Gastrocnemius medialis (tissue), 4 donors: ENCODE measurements at places on chromosomes 2 and 18. TPM values are rescaled to one million over a fixed set of nuclear protein-coding genes. Genes with fewer than 3 reads are reported as not detected.

- no peaks in the 10 kb centered on the region for H3K27me3 ChIP-seq
- peaks cover 10% of the 10 kb centered on the region for H3K4me1 ChIP-seq
- H3K4me3 ChIP-seq = no peak overlapping the region
- peak; percentile 60 for DNase-seq
Observed at GRCh38 chr2:174003720-174004695, 38.8 kb upstream of the SP3 start.

DNA sequence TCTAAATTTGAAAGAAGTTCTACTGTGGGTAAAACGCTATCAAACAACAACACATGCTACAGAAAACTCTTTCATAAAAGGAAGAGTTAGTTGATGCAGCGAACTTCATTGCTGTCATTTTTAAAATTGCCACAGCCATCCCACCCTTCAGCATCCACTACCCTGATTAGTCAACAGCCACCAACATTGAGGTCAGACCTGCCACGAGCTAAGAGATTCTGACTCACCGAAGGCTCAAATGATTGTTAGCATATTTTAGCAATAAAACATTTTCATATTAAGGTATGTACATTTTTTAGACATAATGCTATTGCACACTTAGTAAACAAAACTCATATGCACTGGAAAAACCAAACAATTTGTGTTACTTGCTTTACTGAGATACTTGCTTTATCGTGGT lies 347.1 kb downstream of the CLIP4 start:
- no peak for DNase-seq
- no peaks in the 10 kb centered on the region for H3K4me1 ChIP-seq
- no peaks in the 10 kb centered on the region for H3K36me3 ChIP-seq
- no peak overlapping the region for H3K4me3 ChIP-seq

- DNase-seq = no peak
- no peak overlapping the region for H3K4me3 ChIP-seq
- H3K27ac ChIP-seq = no peak overlapping the region
- no peaks in the 10 kb centered on the region for H3K36me3 ChIP-seq
- no peaks in the 10 kb centered on the region for H3K27me3 ChIP-seq
- H3K4me1 ChIP-seq = no peaks in the 10 kb centered on the region
Observed at GRCh38 chr2:133315280-133315679, 253.0 kb downstream of the NCKAP5 start.

GRCh38 chr2:137942833-137943677 lies 21.2 kb upstream of the HNMT start:
- no peaks in the 10 kb centered on the region for H3K4me1 ChIP-seq
- DNase-seq = no peak
- no peak overlapping the region for H3K4me3 ChIP-seq
- H3K27ac ChIP-seq = no peak overlapping the region

DNA sequence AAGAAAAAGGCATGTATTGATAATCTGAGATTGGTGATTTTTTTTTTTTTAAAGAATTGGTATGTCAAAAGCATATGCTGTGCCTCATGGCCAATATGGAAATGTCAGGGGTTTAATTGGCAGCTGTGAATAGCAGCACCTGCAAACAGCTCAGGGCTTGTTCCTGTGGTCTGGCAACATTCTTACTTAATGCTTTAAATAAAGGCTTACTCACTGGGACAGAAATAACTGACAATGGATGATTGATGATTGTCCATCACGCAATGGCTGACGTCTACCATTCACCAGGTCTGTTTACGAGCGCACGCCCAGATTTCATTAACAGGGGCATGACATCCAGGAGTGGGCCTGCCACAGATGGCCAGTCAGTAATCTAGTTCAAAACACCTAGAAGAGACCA lies 66.7 kb downstream of the ETAA1 start:
- H3K4me3 ChIP-seq = no peak overlapping the region
- DNase-seq = peak; percentile 41
- peaks cover 5% of the 10 kb centered on the region for H3K4me1 ChIP-seq
- H3K27ac ChIP-seq = no peak overlapping the region

DNA sequence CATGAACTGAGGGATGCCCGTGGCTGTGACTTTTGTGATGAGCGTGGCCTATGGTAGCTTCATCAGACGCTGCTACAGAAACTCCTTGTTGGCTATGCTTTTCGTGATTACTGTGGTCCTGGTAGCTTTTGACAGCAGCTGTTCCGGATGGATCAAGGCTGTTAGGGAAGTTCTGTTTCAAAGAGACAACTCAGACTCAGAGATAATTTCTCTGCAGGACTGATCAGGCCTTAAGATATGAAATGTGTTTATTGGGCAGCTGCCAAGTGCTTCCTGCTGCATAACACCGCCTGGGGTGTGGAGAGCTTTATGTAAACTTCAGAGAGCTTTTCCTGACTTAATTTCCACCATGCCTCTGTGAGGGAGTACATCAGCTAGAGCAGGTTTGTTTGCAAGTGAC lies 243.8 kb downstream of the TSN start:
- DNase-seq = no peak
- no peaks in the 10 kb centered on the region for H3K27me3 ChIP-seq
- no peaks in the 10 kb centered on the region for H3K4me1 ChIP-seq
- no peak overlapping the region for H3K4me3 ChIP-seq

GRCh38 chr2:18988631-18989232 lies 369.7 kb downstream of the OSR1 start:
- peaks cover 5% of the 10 kb centered on the region for H3K4me1 ChIP-seq
- no peaks in the 10 kb centered on the region for H3K36me3 ChIP-seq
- no peaks in the 10 kb centered on the region for H3K27me3 ChIP-seq
- H3K27ac ChIP-seq = no peak overlapping the region
- no peak overlapping the region for H3K4me3 ChIP-seq

- DNase-seq = no peak
- H3K27ac ChIP-seq = no peak overlapping the region
- no peaks in the 10 kb centered on the region for H3K4me1 ChIP-seq
- H3K27me3 ChIP-seq = no peaks in the 10 kb centered on the region
- H3K36me3 ChIP-seq = no peaks in the 10 kb centered on the region
Observed at GRCh38 chr2:223062396-223062795, 10.4 kb downstream of the KCNE4 start.

- no peak overlapping the region for H3K4me3 ChIP-seq
- H3K36me3 ChIP-seq = no peaks in the 10 kb centered on the region
- no peak for DNase-seq
- H3K27me3 ChIP-seq = no peaks in the 10 kb centered on the region
- H3K27ac ChIP-seq = no peak overlapping the region
Observed at GRCh38 chr18:60018618-60019462, 119.0 kb downstream of the PMAIP1 start.

GRCh38 chr2:3864943-3865865 lies 161.8 kb downstream of the DCDC2C start:
- H3K27me3 ChIP-seq = no peaks in the 10 kb centered on the region
- no peak for DNase-seq
- H3K27ac ChIP-seq = no peak overlapping the region
- H3K4me3 ChIP-seq = no peak overlapping the region
- no peaks in the 10 kb centered on the region for H3K4me1 ChIP-seq

The DNAJB2 gene
- 74.4 TPM for total RNA-seq

The MARCHF7 gene
- 125 TPM for total RNA-seq

The BOK gene
- 4.7 TPM for total RNA-seq

The IGFBP2 gene
- total RNA-seq = 30.9 TPM

The PHLPP1 gene
- total RNA-seq = 5.5 TPM

The TRIM43 gene
- not detected for total RNA-seq

The BOLL gene
- 2.5 TPM for total RNA-seq
